ENCODE measurements at places on chromosomes 12 and 14. TPM values are rescaled to one million over a fixed set of nuclear protein-coding genes. Genes with fewer than 3 reads are reported as not detected.
A peak's percentile ranks its signal among the peaks of the same experiment; 100 is the strongest.

IKZF4 gene
- total RNA-seq = 8.2 TPM

C12orf50 gene
- not detected for total RNA-seq

KRT5 gene
- not detected for total RNA-seq

CLEC4D gene
- not detected for total RNA-seq

DNA sequence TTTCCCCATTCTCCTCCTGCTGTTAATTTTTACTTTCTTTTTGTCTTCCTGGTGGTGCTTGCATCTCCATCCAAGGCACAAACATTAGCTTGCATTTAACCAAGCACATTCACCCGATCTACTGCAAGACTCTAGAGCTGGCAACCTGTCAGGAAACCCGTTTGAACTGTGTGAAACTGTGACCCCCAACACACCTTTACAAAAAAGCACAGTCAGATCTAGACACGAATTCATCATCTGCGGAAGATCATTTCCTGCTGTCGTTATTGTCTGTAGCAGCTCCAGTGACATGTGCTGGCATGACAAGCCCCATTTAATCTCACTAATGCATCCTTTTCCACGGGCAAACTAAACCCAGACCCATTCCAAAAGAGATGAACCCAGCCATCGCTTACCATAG, 340.5 kb downstream of the VRK1 start:
- DNase-seq = no peak
- no peak overlapping the region for H3K27ac ChIP-seq

- H3K4me3 ChIP-seq = no peak overlapping the region
- peaks cover 8% of the 10 kb centered on the region for H3K4me1 ChIP-seq
- peaks cover 21% of the 10 kb centered on the region for H3K36me3 ChIP-seq
- no peak for DNase-seq
These were observed 4.8 kb downstream of the ENTPD5 start for GRCh38 chr14:74014299-74014698.

- peaks cover 26% of the 10 kb centered on the region for H3K36me3 ChIP-seq
- no peak for DNase-seq
- H3K4me3 ChIP-seq = no peak overlapping the region
- peaks cover 73% of the 10 kb centered on the region for H3K4me1 ChIP-seq
- H3K27me3 ChIP-seq = no peaks in the 10 kb centered on the region
- no peak overlapping the region for H3K27ac ChIP-seq
These were observed 16.2 kb downstream of the SYNE3 start for GRCh38 chr14:95500201-95500681.

DNA sequence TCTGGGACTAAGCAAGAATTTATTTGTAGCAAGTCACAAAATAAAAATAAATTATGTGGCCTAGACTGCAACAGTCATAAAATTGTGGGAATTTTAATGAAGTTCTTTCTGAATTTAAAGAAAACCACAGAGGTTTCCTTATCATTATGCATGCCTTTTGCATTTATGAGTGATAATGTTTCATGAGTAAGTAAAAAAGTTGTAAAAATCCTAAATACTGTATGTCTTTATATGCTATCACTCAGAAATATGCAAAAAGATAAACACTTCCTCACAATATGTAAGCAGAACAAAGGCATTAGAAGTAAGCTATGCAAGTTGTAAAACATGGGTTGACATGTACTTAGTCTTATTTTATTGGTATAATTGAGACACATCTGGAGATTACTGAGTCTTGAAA, 239.4 kb upstream of the PDE3A start:
- no peak overlapping the region for H3K27ac ChIP-seq
- H3K4me1 ChIP-seq = peaks cover 10% of the 10 kb centered on the region
- DNase-seq = no peak
- H3K27me3 ChIP-seq = no peaks in the 10 kb centered on the region
- no peaks in the 10 kb centered on the region for H3K36me3 ChIP-seq

DNA sequence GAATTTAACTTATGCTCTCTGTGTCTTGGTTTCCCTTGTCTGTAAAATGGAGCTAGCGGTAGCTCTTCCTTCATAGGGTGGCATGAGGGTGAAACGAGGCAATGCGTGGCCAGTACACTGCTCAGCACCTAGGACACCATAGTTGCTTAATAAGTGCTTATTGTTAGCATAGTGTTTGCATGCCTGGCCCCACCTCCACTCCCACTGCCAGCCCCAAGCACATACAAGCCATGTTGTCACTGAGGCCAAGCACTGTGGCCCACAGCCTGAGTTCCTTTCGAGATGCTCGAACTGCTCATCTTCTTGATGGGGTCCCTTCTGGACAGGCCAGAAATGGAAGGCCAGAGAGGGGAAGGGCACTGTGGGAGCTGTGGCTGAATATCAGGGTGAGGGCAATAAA, 839 bp downstream of the FICD start:
- H3K27me3 ChIP-seq = no peaks in the 10 kb centered on the region
- peak; percentile 51 for DNase-seq
- H3K4me1 ChIP-seq = peaks cover 21% of the 10 kb centered on the region

GRCh38 chr12:58323676-58324075, 382.3 kb downstream of the ATP23 start:
- no peaks in the 10 kb centered on the region for H3K27me3 ChIP-seq
- H3K27ac ChIP-seq = no peak overlapping the region
- no peak overlapping the region for H3K4me3 ChIP-seq
- no peaks in the 10 kb centered on the region for H3K4me1 ChIP-seq

GRCh38 chr12:79547044-79547734, 143.6 kb downstream of the PAWR start:
- H3K36me3 ChIP-seq = peaks cover 17% of the 10 kb centered on the region
- peaks cover 79% of the 10 kb centered on the region for H3K4me1 ChIP-seq
- DNase-seq = no peak
- peak overlapping the region; percentile 89 for H3K27ac ChIP-seq
- no peak overlapping the region for H3K4me3 ChIP-seq
- H3K27me3 ChIP-seq = no peaks in the 10 kb centered on the region

- H3K36me3 ChIP-seq = no peaks in the 10 kb centered on the region
- H3K27me3 ChIP-seq = no peaks in the 10 kb centered on the region
- no peak overlapping the region for H3K27ac ChIP-seq
These were observed 17.6 kb upstream of the A2M start for GRCh38 chr12:9133216-9133916.

Data from osteocyte (in vitro differentiated cells).